ENCODE measurements at places on chromosomes 16 and 17. TPM values are rescaled to one million over a fixed set of nuclear protein-coding genes. Genes with fewer than 3 reads are reported as not detected.

DNA sequence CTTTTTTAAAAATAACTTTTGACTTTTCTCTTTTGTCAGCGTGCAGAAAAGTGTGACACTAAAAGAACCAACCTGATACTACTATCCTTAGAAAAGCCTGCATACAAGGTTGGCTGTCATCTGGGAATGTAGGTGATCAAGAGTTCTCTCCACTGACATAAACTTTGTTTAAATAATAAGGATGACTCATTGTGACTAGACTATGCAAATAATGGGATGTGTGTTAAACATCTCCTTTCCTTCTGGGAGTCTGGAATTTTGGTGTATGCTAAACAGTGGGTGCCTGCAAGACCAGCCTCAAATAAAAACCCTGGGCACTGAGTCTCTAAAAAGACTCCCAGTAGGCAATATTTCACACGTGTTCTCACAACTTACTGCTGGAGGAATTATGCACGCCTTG lies 373.4 kb downstream of the CNTNAP4 start:
- DNase-seq: no peak

GRCh38 chr16:66523861-66524354 lies 26.0 kb downstream of the TK2 start:
- DNase-seq: no peak

DNA sequence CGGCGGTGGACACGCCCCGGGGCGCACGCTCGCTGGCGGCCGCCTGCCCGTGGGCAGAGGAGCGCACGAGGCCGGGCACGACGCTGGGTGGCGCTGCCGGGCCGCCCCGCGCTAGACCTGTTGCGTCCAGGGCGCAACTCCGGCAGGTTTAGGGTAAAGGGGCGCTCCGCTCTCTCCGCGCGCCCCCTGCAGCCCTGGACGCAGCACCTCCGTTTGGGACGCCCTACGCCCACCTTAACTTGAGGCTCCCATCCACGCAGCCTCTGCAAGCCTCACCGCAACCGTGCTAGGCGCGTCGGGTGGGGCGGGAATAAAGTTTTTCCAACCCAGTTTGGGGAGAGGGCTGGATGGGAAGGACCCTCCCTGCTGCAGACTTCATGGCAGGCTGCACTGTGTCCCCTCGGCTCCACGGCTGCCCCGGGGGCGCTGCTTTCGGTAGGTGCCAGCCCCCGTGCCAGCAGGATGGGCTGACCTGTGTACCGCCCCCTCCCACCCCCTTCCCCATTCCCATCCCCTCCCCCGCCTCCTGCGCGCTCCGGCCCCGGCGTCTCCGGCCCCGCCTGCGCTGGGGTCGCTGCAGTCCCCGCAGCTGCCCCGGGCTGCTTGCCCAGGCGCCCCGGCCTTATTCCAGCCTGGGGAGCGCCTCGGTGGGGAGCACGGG lies at the start of gene SYT17:
TSS of gene SYT17 (plus strand) at position 531 of the 661 bp plus-strand sequence. CDS start 407 bp downstream, outside the sequence.
- peak; percentile 70 for DNase-seq

DNA sequence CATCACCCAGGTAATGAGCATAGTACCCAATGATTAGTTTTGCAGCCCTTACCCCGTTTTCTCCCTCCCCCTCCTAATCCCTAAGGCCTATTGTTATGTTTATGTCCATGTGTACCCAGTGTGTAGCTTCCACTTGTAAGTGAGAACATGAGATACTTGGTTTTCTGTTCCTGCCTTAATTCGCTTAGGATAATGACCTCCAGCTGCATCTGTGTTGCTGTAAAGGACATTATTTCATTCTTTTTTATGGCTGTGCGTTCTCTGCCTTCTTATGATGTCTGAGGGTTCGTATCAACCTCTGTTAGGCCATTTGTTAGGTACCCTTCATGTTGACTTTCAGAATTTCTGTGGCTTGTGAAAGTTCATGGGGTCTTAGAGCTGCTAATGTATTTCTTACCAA lies 31.0 kb downstream of the CTCF start:
- no peak for DNase-seq

DNA sequence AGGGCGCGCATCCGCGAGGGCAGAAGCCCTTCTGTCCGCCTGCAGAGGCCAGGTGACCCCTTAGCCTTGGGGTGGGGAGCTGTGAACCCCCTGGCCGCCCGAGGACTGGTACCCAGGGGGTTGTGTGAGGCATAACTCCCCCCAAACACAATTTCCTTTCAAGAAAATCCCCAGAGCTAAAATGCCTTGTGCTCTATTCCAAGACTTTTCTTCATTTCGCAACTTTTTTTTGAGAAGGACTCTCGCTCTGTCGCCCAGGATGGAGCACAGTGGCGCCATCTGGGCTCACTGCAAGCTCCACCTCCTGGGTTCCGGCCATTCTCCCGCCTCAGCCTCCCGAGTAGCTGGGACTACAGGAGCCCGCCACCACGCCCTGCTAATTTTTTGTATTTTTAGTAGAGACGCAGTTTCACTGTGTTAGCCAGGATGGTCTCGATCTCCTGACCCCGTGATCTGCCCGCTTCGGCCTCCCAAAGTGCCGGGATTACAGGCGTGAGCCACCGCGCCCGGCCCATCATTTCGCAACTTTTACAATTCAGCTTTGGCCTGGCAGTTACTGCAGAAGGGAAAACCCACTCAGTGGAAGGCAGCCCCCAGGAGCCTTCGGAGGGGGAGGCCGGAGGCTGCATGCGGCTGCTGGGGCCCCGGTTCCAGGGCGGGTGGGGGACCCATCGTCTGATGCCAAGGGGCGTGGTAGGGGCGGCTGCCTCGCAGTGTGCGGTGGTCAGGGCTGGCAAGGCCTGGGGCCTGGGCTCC lies 963 bp upstream of the APRT start:
- DNase-seq: no peak

- DNase-seq: peak; percentile 90
These were observed at the start of gene B3GNT9 for GRCh38 chr16:67150833-67151396. Gene B3GNT9 (minus strand): TSS chr16:67150998. CDS start chr16:67150485, 513 bp downstream.

DNA sequence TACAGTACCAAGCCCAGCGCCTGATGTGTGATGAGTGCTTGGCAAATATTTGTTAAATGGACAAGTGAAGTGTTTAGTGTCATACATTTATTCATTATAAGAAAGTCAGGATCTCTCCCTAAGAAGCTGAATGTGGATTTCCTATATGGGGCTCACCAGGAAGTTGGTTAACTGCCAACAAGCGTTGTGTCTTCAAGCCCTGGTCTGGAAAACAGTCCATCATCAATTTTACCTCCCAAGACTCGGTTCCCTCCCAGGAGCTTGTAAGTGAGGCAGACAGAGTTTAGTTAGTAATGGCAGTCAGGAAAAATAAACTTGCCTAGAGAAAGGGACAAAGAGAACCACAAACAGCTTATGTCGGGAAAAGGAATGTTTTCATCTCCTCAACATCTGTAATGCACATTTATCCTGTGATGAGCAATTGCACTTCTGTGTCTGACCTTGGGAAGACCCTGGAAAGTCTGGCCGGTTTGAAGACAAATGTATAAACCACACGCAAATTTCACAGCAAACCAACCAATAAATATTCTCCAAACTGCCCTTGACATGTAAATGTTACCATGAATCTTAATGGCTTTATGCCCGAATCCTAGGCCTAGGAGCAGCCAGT lies 28.3 kb downstream of the C16orf95 start:
- DNase-seq: no peak

- no peak for DNase-seq
These were observed 24.5 kb downstream of the RCVRN start for GRCh38 chr17:9880582-9880999.

DNA sequence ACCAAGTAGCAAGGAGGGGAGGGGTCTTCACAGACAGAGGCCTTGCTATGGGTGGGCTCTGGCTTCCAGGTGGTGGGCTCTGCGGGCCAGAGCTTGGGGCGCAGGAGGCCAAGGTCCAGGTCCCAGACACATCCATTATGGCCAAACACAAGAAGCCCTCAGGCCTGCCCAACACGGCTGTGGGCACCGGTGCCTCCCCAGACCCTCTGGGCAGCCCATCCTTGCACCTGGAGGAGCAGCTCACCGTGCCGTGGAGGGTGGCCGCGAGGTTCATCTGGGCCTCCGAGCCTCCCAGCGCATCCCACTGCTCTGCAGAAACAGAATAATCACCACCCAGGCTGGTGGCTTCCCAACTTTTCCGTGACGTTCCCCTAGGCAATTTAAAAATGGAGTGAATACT lies 55.9 kb downstream of the TBC1D16 start:
- DNase-seq: no peak

- DNase-seq: no peak
These were observed 27.1 kb downstream of the SCNN1G start for GRCh38 chr16:23209606-23210005.

- no peak for DNase-seq
These were observed 26.4 kb downstream of the NMT1 start for GRCh38 chr17:45087504-45087975.

DNA sequence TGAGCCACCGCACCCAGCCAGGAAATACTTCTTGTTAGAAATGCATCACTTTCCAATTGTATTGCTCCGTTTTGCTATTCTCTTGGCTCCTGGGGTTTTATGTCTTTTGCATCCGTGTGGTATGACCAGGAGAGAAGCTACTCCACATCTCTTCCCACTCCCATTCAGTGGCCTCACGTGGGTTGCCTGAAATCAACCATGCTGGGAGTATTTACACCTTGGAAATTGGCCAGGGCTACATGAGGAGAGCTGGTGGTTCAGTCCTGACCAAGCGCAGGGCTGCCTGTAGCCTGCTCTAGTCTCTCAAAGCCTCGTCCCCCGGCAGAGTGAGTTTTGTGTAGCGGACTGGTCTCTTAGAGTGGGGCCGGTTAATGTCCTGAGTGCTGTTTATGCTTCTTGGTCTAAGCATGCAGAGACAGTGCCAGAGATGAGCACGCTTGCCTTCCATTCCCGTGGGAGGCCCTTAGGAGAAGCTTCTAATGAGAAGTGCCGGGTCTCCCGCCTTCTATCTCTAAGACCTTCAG lies 3.8 kb downstream of the WFDC1 start:
- no peak for DNase-seq

GRCh38 chr17:13518261-13519000 lies 83.3 kb downstream of the HS3ST3A1 start:
- no peak for DNase-seq

- no peak for DNase-seq
These were observed 330.0 kb upstream of the SOX9 start for GRCh38 chr17:71790791-71791190.

GRCh38 chr17:70181866-70182265 lies 12.5 kb downstream of the KCNJ2 start:
- no peak for DNase-seq

DNA sequence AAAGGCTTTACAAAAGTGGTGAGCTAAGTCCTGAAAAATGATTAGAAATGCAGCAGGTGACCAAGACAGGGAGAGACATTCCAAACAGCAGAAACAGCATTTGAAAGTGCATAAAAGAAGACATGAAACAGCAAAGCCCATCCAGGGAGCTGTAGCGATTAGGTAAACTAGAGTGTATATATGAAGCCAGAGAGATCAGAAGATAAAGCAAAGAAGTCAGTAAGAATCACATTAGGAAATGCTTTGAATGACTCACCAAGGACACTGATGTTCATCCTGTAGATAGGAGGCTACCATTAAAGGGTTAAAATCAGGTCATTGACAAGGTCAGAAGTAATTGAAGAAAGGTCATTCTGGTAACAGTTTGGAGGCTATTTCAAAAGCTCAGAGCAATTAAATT lies 27.6 kb upstream of the VAT1L start:
- no peak for DNase-seq

- no peak for DNase-seq
These were observed 1.4 kb downstream of the MTSS2 start for GRCh38 chr16:70684146-70685060.

DNA sequence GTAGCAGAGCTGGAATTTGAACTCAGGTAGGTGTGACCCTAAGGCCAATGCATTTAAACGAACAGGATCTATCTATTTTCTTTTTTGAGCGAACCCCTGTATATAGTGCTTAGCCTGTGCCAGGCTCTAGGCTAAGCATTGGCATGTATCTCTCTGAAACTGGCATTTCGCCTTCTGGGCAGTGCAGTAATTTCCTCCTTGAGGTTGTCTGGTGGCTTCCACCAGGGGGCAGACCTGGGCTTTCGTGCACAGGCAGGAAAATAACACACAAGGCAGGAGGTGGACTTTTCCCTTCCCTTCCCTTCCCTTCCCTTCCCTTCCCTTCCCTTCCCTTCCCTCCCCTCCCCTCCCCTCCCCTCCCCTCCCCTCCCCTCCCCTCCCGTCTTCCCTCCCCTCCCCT lies 34.4 kb upstream of the PRKCB start:
- no peak for DNase-seq

DNA sequence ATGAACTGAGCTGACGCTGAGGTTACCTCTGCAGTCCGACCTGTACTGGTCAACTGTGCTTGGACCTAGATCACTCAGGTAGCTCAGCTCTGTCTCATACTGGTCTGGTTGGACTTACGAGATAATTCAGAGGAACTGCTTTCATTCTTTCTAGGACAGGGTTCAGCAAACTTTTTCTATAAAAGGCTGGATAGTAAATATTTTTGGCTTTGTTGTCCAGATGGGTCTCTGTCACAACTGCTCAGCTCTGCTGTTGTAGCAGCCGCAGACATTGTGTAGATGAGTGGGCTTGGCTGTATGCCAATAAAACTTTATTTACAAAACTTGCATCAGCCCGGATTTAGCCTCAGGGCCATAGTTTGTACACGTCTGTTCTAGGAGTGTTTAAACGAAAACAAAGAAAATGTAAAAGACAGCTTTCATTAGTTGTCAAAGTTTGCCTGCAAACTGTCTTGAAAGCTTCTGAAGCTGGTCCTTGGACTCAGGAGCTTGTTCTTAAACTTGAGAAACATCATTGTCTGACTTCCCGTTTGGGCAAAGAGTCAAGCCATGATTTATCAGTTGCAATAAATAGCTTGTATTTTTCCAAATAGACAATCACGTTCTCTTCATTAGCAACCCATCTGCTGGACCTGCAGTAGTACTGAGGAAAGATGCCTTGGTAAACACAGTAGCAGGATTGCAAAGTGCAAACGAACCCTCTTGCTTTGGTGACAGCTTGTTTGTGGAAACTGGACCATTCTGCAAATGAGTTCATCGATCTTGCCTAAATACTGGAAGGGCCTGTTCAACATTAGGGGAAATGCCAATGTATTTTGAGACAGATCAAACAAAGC lies 253.4 kb downstream of the SNX29 start:
- DNase-seq: peak; percentile 44

- DNase-seq: no peak
These were observed 18.8 kb downstream of the CASKIN1 start for GRCh38 chr16:2177561-2177960.

Gene SEZ6L2
- 7.8 TPM for polyA plus RNA-seq

Gene RBFOX1
- polyA plus RNA-seq: 2.9 TPM

Gene TMC7
- 2.9 TPM for polyA plus RNA-seq

Gene MAP2K4
- polyA plus RNA-seq: 28.6 TPM

Gene CMTM4
- polyA plus RNA-seq: 36.4 TPM

Gene WWOX
- polyA plus RNA-seq: 33.2 TPM

Gene KRT27
- polyA plus RNA-seq: 0.43 TPM

Data from right lung (tissue), 10 donors.